ENCODE measurements at places on chromosomes 16 and 17.

DNA sequence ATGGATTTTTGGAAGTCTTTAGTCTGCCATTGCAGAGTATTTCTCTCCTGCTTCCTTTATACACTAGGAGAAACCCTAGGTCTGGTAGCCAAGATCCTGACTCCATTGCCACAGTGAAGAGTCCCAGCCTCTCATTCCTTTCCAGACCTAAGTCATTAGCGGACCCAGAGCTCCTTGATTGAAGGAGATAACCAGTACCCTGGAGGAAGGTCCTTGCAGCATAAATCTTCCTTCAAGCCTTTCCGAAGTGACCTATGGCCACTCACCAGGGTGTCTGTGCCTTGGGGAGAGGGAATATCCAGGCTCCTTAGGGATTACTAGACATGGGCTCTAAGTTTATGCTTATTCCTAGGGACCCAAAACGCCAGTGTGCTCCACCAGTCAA lies 35.8 kb downstream of the BCL7C start:
- DNase-seq = no peak

DNA sequence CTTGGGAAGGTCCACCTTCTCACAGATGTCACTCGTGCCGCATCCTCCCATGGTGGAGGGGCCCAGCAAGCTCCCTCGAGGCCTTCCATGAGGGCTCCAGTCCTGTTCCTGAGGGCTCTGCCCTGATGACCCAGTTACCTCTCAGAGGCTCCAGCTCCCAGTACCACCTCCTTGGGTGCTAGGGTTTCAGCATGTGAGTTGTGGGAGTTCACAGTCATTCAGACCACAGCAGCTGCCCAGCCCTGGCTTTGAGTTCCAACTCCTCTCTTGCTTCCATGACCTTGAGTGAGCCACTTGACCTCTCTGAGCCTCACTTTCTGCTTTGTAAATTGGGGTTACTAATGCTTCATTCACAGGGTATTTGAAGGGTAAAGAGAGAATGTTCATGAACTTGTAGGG lies 37.1 kb upstream of the LGALS9 start:
- DNase-seq = no peak

GRCh38 chr17:68870161-68870826 lies 84.9 kb downstream of the ABCA8 start:
- no peak for DNase-seq

GRCh38 chr16:12017558-12017957 lies 41.0 kb downstream of the SNX29 start:
- no peak for DNase-seq

- DNase-seq = peak; percentile 56
Observed at GRCh38 chr17:45143767-45144198, 4.5 kb upstream of the HEXIM1 start.

- DNase-seq = no peak
Observed at GRCh38 chr17:73365301-73365874, 53.6 kb upstream of the CDC42EP4 start.

DNA sequence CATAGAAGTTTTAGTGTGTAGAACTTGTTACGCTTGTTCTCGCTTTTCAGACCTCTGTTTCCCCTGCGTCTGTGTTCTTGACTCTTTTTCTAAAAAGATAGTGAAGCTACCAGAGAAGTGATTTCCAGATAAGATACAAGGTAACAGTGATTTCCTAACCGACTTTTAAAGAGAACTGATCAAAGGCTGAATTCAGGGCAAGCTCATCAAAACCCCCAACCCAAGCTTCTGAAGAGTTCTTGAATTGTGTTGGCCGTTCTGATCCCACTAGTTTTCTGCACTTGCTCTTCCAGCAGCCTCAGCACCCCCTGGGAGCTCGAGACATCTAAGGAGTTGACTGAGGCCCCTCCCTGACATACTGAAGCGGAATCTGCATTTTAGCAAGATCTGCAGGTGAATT lies 12.7 kb upstream of the NSMCE1 start:
- no peak for DNase-seq
